ENCODE measurements at places on chromosomes 4 and X. TPM values are rescaled to one million over a fixed set of nuclear protein-coding genes. Genes with fewer than 3 reads are reported as not detected.

- no peak for DNase-seq
These were observed 214.6 kb downstream of the ENOX2 start for GRCh38 chrX:130688360-130688759.

GRCh38 chr4:95929448-95930064 lies 89.7 kb downstream of the PDHA2 start:
- no peak for DNase-seq

- no peak for DNase-seq
These were observed 304.4 kb downstream of the DHX15 start for GRCh38 chr4:24279911-24280375.

DNA sequence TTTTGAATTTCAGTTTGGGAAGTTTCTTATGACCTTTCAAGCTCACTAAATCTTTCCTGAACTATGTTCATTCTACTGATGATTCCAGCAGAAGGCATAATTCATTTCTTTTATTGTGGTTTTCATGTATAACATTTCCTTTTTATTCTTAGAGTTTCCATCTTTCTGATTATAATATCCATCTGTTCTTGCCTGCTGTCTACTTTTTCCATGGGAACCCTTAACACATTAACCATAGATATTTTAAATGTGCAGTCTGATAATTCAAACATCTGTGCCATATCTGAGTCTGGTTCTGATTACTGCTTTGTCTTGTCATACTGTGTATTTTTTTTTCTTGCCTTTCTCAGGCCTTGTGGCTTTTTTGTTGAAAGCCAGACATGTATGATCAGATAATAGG lies 234.7 kb downstream of the COX7B2 start:
- no peak for DNase-seq

DNA sequence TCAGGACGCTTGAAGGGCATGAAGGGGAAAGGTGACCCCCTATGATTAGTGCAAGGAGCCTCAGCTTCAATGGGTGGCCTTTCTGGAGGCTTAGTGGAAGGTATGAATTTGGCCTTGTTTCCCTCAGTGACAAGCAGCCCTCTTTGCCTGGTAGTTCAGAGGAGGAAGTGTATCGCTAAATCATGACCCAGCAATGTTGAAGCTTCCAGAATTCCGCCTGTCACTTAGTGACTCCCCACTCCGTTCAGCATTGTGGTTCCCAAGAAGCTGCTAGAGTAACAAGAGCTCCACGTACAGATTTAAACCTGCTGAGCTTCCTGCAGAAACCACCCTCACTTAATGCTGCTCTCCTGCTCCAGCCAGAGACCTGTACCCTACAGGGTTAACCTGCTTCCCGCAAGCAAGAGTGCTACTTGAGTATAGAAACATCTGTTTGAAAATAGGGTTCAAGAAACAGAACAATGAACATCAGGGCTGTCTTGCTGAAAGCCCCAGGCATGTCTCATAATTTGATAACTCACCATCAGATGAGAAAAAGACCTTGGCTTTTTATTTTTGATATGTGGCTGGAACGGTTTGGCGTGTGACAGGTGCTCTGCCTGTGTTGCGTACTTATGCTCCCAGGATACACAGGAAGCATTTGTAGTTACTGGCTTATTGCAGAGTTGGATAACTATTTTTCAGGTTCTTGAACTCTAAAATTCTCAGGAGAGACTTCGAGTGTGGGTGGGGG lies 105.2 kb downstream of the UCHL1 start:
- no peak for DNase-seq

DNA sequence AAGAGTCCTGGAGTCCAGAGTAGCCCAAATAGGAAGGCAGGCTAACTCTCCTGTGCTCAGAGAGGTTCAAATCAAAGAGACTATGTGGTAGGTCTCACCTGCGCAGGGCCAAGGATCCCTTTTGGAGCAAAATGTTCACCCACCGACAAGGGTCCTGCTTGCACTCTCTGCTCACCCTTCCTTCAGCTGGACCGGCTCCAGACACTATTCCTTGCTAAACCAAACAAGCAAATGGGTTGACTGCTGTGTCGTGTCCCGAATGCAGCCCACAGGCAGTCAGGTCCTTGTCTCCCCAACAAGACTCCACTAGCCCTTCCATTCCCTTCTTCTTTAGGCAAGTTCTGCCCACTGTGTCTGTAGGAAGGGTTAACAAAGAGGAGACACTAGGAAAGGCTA lies 760 bp downstream of the TRMT2B start:
- no peak for DNase-seq

- DNase-seq: no peak
These were observed 33.0 kb upstream of the ANXA3 start for GRCh38 chr4:78518561-78518960.

DNA sequence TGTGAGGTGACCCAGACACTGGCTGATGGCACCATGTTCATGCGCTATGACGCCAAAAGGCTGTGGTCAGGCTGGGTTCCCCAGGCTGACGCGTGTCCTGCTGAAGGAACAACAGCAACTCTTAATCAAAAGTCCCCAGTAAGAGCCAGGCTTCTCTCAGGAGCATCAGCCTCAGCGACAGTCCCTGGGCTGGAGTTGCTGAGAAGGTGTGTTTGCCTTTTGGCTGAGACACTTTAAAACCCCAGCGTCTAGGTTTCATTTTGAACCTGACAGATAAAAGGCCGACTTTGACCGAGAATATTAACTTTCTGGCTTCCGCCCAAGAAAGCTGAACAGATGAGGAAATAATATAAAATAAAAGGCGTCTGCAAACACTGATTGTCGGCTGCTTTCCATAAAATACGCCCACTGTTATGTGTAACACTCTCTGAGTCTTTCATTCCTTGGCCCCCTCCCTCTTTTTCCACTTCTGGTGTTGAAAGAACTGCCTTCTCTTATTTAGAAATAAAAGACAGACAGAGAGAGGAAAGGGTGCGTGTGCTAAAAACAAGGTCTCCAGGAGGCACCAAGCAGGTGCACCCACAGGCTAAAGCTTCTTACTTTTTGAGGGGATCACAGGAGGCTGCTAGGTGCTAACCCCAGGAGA lies 373.6 kb downstream of the MID1IP1 start:
- peak; percentile 44 for DNase-seq

- no peak for DNase-seq
These were observed 2141.0 kb upstream of the AGA start for GRCh38 chr4:179583221-179583620.

- DNase-seq: no peak
These were observed 21.7 kb upstream of the CXCL8 start for GRCh38 chr4:73718375-73719373.

Gene PTCHD1
- total RNA-seq: not detected

GRCh38 chr4:158836828-158837449 lies 68.1 kb downstream of the FNIP2 start:
- DNase-seq: no peak

DNA sequence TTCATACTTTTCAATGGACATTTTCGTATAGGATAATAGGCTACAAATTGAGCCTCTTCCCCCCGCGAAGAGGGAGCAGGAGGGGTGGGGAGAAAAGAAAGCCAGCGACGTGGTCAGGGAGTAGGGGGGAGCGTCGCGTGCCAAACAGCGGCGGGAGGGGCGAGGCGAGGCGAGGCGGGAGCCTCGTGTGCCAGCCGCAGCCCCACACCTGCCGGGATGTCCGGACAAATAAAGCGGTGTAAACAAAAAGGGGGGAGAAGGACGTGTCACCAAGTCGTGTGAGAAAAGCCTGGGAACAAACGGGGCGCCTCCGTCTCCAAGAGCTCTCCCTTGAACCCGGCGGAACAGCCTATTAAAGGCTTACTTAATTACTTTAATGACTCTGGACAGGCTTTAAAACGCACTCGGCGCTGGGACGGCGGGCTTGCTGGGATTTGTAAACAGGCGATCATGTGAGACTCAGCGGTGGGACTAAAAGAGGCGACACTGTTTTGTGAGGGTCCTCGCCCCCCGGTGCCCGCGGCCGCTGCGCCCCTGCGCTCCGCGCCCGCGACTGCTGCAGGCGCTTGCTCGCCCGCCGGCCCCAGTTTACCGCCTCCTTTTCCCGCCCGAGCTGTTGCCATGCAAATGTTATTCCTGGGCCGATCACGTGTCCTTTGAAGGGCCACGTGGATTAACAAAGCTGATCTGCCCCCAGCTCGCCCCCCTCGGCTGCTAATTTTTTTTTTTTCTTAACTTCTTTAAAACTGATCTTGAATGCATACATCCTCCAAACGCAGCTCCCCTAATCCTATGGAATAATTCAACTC lies at the start of gene HELT:
Gene HELT (plus strand): TSS at position 527 of the 809 bp plus-strand sequence. CDS start 439 bp downstream, outside the sequence.
- DNase-seq: no peak

- no peak for DNase-seq
These were observed 4.0 kb upstream of the PCDH7 start for GRCh38 chr4:30716158-30716557.

DNA sequence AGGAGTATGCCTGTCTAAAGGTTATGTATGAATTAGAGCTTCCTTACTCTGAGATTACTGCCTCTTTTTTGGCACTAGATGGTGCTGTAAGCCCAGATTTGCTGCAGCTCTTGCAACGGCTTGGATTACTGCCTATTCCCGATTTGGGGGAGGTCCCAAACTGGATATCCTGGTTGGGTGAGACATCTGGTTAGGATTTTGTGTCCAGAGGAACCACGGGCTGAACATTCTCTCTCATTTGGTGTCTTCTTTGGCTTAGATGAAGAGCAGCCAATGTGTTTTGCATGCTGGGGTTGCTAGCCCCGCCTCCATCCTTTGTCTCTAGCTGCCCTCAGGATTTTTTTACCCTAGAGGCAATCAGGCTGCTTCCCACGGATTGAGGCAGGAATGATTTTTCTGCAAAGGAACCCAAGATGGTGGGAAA lies 31.9 kb downstream of the F8A1 start:
- DNase-seq: peak; percentile 1

DNA sequence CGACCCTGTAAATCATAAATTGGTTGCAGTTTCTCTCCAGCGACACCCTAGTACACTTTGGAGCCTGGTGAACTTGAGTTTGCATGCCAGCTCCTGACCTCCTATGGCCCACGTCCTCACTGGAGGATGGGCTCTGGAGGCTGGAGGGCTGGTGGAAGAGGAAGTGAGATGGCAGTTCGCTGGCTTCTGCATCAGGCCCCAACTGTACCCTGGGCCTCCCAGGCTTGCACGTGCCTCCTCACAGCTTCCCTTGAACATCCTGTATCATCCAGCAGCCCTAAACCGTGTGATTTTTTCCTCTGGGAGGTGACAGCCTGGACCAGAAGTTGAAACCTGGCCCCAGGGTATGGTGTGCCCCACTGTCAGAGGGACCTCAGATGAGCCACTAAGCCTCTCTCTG lies 78.5 kb downstream of the HTRA3 start:
- DNase-seq: no peak

GRCh38 chrX:13808865-13809264 lies 8.0 kb downstream of the GPM6B start:
- DNase-seq: no peak

- DNase-seq: no peak
These were observed 1077.3 kb upstream of the PCDH10 start for GRCh38 chr4:132071815-132072214.

GRCh38 chrX:118117741-118118140 lies 1.1 kb upstream of the KLHL13 start:
- DNase-seq: no peak

Gene AREG
- total RNA-seq: not detected

DNA sequence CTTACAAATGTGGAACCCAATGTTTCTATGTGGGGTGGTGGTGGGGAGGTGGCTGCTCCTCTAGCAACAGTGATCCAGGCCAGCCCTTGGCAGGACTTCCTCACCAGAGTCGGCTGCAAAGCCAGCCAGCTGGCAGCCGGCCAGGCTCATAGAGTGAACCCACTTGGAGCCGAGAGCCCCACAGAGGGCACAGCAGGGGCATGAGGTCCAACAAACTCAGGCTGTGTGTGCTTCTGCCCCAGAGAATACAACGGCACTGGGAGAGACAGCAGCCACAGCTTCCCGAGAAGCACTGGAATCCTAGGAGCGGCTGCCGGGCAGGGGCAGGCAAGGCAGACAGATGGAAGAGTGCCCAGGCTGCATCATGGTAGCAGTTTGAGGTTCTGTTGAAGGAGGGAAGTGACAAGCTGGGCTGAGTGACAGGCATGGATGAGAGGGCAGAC lies 23.5 kb upstream of the SOWAHD start:
- DNase-seq: no peak

- DNase-seq: no peak
These were observed 836.6 kb upstream of the PRKX start for GRCh38 chrX:4550018-4550417.

Gene PABPC1L2A
- total RNA-seq: not detected

- DNase-seq: peak; percentile 18
These were observed 8.1 kb downstream of the ETDB start for GRCh38 chrX:135112096-135112729.

Gene RBM46
- not detected for total RNA-seq

- no peak for DNase-seq
These were observed 95.9 kb upstream of the TRPC3 start for GRCh38 chr4:122047456-122048425.

GRCh38 chr4:152369902-152370295 lies 166.0 kb downstream of the FBXW7 start:
- DNase-seq: no peak
